ENCODE measurements at places on chromosomes 7 and 10. TPM values are rescaled to one million over a fixed set of nuclear protein-coding genes. Genes with fewer than 3 reads are reported as not detected.

Gene ADAM22
- 0.94 TPM for total RNA-seq

Gene GAD2
- total RNA-seq = under 0.01 TPM

Gene FAM25G
- total RNA-seq = not detected

Gene PTN
- not detected for total RNA-seq

Gene PNLIP
- total RNA-seq = not detected

Gene PILRB
- 26.6 TPM for total RNA-seq
